Stimulated activated CD4-positive, alpha-beta T cell treated with anti-CD3 and anti-CD28 coated beads, Interleukin-15, amount 100 ng/mL, for 48 hours (primary cell): ENCODE measurements at places on chromosomes 5 and 9.

GRCh38 chr9:116355153-116355921, 201.7 kb downstream of the PAPPA start:
- no peak for DNase-seq

- DNase-seq, result no peak
These were observed 7.9 kb upstream of the ZFP62 start for GRCh38 chr5:180868960-180869359.

- no peak for DNase-seq
These were observed 31.6 kb downstream of the DAP start for GRCh38 chr5:10729320-10730042.

DNA sequence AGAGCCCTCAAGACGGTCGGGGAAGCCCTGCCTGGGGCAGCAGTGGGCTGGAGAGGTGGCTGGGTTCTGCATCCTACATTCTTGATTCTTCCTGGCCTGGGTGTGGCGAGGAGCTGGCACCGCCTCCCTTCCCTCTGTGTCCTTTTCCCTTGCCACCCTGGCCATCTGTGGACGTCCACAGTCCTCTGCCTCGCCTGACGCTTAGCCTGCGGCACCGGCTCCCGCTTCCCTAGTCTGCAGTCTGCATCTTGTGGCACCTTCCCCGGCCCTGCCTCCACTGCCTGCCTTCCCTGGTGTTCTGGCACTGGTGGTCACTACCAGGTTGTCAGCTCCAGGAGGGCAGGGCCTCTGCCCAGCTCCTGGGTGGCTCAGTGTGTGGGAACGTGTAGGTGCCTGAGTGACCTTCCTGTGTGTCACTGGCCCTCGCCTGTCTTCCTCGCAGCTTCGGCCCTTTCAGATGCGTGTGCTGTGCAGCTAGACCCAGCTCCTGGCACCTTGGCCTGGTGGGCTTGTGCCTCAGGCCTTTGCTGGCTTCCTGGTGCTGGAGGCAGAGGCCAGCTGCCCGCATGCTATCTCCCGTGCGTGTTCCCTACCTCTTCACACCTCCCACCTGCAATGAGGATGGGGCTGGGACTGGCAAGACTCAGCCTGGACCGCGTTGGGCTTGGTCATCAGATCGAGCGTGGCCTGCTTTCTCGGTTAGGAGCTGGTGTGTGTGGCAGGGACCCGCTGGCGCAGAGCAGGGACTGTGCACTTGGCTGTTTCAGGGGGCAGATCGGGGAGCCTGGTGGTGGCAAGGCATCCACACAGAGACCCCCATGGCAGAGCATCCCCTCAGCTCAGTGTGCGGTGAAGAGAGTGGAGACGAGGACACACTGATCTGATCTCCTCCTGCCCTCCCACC, 20.9 kb downstream of the TRAF2 start:
- no peak for DNase-seq

GRCh38 chr9:133729617-133730281, 8.4 kb downstream of the SARDH start:
- DNase-seq, result no peak

DNA sequence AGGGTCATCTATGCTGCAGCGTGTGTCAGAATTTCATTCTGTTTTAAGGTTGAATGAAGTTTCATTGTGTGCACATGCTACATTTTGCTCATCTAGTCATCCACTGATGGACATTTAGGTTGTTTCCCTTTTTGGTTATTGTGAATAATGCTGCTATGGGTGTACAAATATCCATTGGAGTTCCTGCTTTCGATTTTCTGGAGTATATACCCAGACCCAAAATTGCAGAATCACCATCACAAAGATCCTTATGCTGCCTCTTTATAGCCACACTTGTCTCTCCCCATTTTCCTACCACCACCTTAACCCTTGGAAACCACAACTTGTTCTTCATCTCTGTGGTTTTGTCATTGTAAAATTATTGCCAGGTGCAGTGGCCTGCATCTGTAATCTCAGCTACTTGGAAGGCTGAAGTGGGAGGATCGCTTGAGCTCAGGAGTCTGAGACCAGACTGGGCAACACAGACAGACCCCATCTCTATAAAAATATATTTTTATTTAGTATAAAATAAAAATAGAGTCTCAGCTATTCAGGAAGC, 166.2 kb downstream of the HSD17B3 start:
- no peak for DNase-seq

DNA sequence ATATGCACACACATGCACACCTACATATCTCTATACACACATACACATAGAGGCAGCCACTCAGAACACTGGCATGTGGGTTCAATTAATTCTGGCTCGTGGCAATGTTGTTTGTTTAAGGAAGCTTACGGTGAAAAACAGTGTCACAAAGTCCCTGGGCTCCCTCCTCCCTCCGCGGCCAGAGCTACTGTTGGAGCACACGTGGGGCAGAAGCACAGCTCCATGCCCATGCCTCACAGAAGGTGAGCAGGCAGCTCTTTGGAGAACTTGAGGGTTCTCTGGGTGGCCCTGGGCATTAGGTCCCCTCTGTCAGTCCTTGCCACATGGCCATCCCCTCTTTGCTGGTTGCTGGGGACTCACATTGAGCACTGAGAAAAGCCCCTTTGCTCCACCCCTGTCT, 107.5 kb downstream of the GADD45G start:
- DNase-seq, result no peak

DNA sequence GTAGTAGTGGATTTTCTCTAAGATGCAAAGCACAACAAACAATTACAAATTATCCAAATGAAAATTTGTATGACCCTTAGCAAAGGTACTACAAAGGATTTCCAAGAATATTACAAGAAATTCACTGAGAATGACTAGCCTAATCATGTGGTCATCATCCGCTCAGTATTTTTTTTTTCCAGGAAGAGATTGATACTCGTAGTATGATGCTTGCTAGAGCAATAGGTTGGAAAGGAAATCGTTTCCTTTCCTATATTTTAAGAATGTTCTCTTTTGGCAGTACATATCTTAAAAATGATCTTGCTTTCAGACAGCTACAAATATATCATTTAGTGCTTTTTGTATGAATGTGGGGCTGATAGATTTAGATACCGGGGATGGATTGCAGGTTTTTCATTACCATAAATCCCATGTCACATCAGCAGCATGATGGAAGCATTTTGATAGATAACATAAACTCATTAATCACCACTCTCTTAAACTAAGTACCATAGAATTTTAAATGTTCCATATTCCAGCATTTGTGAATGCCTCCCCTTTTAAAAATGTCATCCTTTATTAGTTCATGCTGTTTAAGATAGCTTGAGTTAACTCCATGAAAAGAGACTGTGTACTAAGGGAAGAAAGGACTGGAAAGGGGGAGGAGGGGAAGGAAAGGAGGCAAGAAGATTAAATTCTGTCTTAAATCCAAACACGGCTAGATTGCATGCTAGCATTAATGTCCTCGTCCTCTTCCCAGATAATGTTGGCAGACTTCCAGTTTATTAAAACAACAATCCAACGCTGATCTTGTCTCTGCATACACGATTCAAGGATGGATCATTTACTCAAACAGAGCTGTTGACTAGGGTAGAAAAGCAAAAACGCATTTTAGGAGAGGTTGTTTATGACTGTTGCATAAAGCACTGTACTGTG, 311.7 kb upstream of the ZNF608 start:
- DNase-seq, result no peak

GRCh38 chr9:70472268-70473249, 58.1 kb upstream of the KLF9 start:
- no peak for DNase-seq

DNA sequence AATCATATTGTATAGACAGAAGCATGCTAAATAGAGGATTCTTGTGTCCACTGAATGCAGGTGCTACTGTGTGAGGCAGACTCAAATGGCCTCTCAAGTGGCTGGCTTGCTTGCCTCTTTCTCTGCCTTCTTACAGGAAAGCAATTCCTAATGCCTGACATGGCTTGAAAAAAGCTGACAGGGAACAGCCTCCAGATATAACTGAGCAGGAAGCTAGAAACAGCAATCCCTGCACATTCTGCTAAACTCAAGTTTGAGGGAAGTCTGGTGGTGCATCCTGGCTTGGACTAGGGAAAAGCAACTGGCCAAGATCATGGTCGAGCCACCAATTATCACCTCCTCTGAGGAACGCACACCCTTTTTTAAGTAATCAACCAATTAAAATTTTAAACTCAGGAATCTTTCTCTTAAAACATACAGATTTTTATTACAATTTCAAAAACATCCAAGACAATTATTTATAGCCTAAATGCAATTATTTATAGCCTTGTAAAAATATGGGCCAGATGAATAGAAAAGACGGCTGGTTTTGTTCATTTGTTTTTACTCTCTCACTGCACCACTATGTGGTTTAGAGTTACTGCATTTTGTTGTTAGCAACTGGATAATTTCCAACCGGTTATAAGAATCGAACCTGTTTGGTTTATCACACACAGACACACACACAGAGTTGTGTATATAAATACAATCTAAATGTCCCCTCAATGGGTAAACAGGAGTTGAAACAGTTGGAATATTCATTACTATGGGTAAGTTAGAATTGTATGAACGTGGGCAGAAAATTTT, 290.9 kb upstream of the ANKRD55 start:
- no peak for DNase-seq

DNA sequence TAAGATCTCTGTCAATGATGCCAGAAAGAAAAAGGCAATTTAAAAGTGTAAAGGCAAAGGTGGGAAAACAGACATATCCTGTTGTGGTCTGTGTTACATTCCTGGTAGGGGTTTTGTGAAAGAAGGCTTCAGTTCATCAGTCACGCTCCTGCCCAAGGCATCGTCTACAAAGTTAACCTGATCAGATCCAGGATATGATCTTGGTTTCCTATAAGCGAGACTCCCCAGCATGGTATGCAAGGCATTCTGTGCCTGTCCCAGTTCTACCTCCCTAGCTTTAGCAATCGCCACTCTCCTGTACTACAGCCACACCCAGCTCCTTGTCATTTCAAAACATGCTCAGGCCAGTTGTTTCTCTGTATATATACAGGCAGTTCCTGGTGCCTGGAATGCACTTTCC, 58.0 kb upstream of the PTPN3 start:
- no peak for DNase-seq

GRCh38 chr5:66213533-66213932, 69.4 kb downstream of the SREK1 start:
- DNase-seq, result no peak

GRCh38 chr5:153969563-153969895, 69.2 kb downstream of the FAM114A2 start:
- no peak for DNase-seq

GRCh38 chr9:76894198-76894597, 11.7 kb downstream of the PRUNE2 start:
- DNase-seq, result no peak

DNA sequence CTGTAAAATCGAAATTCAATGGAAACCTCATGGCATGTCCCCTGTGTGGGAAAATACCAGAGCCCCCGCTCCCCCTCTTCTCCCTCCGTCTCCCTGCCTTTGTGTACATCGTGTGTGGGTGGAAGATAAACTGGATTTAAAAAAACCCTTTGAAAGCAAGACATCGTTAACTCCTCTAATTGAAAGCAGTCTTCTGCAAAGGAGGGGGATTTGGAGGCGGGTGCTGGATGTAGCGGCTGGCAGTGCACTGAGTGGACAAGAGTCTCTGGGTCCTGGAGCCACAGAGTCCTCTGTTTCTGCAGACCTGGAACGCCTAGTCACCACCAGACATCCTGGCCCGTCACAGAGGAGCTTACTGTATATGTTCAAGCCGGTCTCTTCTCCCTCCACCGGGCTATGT, 169.4 kb downstream of the PAPPA start:
- no peak for DNase-seq

- DNase-seq, result no peak
These were observed 56.2 kb downstream of the ABHD17B start for GRCh38 chr9:71854811-71855210.

DNA sequence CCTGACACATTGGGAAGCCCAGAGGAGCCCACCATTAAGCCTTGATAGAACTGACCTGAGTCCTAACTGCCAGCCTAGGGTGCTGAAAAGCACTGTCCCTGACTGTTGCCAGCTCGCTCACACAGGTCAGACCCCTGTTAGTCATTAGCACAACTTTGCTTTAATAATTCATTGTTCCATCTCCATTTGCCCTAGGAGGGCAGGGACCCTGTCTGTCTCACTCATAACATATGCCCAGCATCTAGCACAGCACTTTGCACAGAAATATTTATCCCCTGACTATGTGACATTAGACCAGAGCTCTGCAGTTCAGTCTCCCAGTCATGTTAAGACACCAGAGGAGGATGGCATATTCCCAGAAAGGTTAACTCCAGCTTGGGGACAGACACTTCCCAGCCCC, 61.8 kb upstream of the STXBP1 start:
- DNase-seq, result no peak

DNA sequence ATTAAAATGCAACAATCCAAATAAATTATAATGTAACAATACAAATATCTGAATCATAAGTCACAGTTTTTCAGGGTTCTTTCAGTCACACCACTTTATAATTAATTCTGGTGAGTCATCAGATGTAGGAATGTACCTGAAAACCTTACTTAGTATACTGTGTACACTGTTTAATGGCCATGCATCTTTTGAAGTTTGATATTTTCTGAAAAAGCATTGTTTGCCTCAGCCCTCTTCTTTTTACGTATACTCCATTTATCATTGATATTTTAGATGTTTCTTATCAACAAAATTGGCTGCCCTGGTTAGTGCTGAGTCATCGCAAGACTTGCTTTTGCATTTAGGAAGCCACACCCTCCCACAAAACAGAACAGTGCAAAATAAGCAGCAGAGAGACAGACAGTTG, 218.6 kb downstream of the PJA2 start:
- no peak for DNase-seq
